Stimulated activated CD4-positive, alpha-beta T cell treated with anti-CD3 and anti-CD28 coated beads, Interleukin-4, amount 100 ng/mL, for 4 hours (primary cell): ENCODE measurements at places on chromosomes 16 and 17.

DNA sequence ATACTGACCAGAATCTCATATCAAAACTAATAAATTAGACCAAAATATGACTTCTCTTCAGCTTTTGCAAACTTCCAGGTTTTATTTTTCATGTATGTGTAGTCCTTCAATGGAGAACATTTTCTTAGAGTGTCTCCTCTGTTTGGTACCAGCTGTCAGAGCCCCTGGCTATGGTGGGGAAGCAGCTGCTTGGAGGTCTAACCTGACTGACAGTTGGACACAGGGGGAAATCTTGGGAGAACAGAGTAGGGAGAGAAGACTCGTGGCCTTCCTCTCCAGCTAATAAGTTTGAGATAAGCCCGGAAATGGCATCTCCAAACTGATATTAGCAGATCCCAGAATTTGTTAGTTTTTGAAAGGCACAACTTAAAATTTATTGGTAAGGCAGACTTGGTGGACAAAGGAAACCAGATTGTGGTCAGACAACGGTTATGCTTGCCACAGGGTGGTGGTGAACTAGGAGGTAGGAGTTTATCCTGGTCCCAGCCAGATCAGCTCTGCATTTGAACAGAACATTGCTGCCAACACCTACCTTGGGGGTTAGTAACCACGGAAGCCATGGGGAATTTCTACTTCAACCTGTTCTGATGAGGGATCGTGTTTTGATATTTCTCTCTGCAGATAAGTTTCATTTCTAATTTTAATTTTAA lies 39.2 kb upstream of the IRX3 start:
- no peak for DNase-seq

DNA sequence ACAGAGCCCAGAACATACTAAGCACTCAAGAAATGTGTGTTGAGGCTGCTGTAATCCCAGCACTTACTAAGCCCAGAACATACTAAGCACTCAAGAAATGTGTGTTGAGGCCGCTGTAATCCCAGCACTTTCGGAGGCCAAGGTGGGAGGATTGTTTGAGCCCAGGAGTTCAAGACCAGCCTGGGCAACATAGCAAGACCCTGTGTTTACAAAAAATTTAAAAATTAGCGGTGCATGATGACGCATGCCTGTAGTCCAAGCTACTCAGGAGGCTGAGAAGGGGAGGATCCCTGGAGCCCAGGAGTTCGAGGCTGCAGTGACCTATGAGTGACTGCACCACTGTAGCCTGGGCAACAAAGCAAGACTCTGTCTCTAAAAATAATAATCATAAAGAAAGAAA lies 6.7 kb upstream of the ZDHHC1 start:
- no peak for DNase-seq

- DNase-seq = no peak
Observed at GRCh38 chr16:10277597-10277996, 95.4 kb upstream of the GRIN2A start.

DNA sequence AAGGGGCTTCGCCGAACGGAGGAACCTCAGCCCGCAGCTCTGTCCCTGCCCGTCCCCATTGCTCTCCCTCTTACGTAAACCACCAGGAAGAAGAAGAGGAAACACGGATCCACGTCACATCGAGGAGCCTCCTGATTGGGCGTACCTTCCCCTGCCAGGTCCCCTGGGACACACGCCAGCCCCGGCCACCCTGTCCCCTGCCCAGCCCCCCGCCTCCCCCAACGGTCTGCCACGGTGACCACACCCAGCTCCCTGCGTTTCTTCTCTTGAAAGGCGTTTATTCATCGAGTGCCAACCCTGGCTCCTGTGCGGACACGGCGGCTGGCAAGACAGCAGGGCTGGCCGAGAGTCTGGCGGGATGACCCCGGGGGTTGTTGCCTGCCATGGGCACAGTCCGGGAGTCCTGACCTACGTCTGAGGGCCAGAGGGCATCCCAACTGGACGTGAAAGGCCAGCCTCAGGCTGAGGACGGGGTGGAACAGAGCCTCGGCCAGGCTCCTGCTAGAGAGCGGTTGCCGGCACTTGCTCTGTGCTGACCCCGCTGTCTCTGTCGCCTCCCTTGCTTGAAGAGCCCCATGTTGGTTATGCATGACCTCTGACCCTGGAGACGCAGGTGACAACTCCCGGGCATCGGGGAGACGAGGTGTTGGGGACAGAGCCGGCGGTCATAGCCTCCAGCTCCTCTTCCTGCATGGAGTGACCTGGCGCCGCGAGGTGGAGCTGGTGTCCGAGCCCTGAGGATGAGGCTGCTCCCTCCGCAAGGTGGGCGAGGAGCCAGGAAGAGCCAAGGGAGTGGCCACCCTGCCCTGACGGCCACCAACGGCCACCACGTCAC lies 40.5 kb upstream of the ACSF3 start:
- no peak for DNase-seq

- no peak for DNase-seq
Observed at GRCh38 chr17:5629128-5629527, 44.8 kb upstream of the NLRP1 start.

- DNase-seq = no peak
Observed at GRCh38 chr17:30256756-30257506, 21.4 kb upstream of the SLC6A4 start.
